ENCODE measurements at places on chromosomes 11 and 22.

DNA sequence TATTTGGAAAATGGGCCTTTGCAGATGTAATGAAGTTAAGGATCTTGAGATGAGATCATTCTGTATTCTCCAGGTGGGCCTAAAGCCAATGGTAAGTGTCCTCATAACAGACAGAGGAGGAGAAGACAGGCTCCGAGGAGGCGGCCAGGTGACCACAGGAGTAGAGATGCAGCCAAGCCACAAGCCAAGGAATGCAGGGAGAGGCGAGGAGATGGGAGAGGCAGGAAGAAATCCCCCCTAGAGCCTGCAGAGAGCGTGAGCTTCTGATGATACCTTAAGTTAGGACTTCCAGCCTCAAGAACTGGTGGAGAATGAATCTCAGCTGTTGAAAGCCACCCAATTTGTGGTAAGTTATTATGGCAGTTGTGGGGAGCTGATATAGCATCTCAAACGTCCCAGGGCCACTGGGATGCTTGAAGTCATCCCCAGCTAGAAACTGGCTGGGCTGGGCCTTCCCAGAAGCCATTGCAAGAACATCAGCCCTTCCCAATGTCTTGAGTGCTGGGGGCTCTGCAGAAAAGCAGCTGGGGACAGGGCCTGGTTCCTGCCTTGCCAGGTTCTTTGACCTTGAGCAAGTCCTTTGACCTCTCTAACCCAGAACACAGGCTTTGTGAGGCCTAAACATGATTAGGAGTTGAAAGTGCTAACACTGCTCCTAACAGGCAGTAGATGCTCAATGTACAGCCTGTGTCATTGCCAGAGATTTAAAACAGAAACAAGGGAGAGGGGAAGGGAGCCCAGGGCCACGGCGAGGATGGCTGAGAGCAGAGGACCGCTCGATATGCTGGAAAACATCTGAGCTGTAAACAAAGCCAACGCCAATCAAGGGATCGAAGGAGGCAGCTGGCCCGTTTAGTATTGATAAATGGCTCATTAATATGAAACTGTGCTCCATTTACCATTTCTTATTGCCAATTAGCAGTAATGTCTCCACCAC is 632.3 kb downstream of the TBC1D22A start:
- DNase-seq: no peak

GRCh38 chr11:105834461-105834860 is 187.6 kb downstream of the MSANTD4 start:
- no peak for DNase-seq

DNA sequence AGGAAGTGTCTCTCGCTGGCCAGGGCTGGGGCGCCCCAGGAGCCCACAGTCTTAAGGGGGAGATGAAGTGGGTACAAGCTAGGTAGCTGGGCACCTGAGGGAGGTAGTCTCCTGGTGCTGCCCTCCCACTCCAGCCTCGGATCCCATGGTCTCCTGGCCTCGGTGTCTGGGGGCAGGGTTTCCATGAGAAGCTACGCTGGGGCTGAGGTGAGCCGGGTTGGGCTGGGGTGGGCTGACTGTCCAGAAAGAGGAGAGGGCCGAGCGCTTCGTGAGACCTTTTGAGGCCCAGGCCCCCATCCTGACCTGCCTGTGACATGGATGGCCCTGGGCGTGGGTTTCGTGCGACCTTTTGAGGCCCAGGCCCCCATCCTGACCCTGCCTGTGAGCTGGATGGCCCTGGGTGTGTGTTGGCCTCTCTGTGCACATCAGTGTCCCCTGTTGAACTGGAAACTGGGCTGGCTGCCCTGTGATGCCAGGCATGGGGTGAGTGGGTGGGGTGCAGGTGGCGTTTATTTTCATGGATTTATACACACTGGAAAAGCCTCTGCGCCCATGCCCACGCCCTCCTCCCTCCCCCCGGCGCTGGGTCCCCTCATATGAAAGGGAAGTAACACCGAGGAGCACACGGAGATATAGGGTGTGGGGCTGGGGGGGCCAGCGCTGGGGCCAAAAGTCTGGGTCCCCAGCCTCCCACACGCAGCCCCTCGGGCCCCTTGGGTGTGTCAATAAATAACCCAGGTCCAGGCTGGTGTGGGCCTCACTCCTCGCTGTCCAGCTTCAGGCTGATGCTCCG is 8.6 kb downstream of the AIP start:
- DNase-seq: no peak

DNA sequence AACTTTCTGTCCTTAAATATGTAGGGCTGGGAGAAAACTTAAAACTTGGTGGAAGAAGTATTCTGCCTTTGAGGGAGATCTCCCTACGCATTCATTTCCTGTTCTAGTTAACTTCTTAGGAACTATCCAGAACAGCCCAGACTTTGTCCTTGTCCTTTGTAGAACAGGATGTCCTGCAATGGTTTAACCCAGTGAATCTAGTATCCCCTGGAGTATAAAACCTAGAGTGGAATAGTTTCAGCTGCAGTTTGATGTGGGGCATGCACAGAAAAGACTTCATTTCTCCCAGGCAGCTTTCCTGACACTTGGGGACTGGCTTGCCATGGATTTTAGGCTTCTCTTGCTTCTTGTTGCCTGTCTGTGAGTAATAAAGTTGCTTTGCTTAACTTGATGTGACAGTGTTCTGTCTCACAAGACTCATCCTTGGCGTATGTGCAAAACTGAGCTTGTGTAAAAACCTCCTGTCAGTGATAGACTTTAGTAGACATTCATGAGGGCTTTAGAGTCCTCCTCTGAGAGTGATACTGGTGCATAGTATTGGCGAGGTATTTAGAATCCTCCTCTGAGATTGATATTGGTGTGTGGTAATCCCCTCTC is 28.2 kb downstream of the ARHGAP42 start:
- DNase-seq: no peak

DNA sequence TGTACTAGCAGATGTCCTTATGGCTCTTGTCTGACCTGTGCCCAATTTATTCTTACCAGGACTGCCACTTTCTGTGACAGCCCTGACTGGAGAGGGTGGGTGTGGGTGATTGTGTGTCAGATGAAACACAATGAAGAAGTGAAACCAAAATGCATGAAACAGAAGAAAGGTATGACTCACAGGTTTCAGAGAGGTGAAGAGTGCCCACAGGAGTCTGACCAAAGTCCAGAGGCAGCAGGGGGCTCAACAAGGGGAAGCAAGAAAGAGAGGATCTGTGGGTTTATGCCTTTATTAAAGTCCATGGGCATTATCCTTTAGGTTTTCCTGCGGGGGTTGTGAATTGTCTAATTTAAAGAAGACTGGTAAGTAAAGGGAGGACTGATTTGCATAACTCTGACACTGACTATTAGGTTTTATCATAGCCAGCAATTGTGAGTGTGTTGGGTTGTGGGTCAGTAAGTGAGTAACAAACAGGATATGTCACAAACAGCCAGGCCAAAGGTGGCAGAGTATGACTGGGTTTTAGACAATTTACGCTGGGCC is 3.9 kb upstream of the OR4C6 start:
- no peak for DNase-seq

DNA sequence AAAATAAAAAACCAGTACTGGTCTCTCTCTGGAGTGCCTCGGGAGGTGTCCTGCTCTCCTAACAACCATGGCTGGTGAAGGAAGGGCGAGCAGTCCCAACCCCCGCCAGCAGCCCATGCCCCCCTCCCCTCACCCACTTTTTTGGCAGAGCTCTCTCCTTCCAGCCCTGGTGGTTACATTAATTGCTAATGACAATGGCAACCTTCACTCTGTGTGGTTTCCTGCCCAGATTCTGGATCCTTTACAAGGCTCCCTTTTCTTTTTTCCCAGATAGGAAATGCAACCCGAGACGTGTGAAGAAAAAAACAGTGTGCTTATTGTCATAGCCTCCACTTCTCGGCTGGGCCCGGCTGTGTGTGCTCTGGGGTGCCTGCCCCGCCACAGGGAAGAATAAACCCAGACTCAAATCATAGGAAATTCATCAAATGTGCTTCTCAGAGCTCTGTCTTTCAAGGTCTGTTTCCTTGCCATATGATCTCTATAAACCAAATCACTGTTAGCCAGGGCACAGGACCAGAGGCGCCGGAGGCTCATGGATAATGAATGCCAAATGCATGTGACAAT is 513.0 kb downstream of the SOX6 start:
- DNase-seq: no peak

- no peak for DNase-seq
These were observed 36.1 kb downstream of the PDGFD start for GRCh38 chr11:104127828-104128227.

DNA sequence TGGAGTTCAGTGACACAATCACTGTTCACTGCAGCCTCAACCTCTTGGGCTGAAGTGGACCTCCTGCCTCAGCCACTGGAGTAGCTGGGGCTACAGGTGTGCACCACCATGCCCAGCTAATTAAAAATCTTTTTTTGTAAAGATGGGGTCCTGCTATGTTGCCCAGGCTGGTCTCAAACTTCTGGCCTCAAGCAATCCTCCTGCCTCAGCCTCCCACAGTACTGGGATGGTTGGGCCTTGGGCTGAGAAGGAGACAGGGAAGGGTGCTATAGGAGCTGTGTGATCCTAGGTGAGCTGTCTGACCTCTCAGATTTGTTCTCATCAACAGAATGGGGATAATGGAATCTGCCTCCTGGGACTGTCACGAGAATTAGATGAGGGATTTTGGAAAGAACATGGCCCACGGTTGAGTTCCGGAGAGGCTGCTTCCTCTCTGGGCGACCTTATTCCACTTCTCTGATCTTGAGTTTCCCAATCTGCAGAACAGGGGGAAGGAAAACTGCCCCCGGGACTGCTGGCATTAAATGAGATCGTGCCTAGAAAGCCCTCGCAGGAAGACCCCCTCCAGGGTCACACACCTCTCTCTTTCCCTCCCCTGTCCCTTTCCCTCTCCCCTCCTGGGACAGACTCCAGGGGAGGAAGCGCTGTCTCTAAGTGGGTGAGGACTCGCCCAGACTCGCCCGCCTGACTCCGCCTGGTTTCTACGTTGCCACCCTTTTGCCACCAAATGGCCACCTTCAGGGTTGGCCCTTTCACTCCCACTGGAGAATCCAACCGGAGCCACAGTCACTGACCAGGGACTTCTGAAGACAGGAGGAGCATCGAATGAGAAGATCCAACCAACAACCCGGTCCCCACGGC is 50.1 kb downstream of the MCM5 start:
- DNase-seq: no peak

GRCh38 chr11:62324731-62325556 is 12.3 kb upstream of the ASRGL1 start:
- DNase-seq: peak; percentile 8

DNA sequence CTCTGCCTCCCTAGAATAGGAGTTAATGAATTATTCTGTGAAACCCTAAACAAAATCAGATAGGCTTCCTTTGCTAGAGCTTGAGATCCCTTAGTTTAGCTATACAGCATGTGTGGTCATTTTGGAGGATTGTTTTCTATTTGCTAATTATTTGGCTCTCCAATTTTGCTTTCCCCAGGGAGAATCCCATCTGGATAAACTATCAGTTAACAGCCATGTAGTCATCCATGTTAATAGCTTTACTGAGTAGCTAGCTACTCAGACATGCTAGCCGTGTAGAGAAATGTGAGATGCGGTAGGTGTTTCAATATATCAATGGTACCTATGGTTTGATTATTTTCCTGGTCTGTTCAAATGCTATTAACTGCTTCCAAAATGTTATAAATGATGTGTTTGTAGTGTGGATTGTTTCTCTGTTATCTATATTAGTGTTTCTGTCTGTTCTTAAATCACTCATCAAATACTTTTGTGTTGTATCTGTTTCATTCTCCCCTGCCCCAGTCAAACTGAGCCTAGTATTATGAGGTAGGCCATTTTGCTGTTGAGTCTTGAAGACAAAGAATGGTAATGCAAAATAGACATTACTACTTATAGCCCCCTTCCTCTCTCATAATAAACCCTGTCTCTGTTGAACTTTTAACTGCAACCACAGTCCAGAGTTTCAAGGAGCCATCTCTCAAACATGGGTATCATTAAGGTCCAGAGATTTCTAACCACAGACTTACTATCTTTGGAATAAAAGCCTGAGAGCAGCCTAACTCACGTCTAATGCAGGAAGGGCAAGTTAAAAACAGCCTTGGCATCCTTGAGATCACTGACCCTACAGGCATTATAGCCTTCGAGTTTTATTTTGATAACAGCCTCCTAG is 56.1 kb upstream of the GRAMD1B start:
- DNase-seq: no peak

GRCh38 chr22:32744176-32744959 is 57.1 kb upstream of the TIMP3 start:
- no peak for DNase-seq

DNA sequence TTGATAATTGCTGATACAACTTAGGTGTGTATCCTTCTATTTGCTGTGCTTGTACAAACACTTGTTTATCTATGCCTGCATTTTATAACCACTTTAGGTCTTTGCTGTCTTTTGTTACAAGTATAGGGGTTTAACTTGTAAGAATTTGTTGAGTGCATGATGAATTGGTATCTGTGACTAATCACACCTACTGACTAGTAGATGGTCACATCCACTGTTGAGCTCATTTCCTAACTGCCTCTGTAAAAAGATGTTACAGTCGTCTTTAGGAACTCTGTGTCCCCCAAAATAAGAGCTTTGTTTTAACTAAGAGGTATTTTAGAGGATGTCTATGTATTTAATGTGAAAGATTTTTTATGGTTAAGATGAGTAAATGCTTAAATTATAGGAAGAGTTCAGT is 60.5 kb downstream of the HIPK3 start:
- no peak for DNase-seq

GRCh38 chr11:110184456-110184855 is 91.3 kb downstream of the ZC3H12C start:
- DNase-seq: no peak

DNA sequence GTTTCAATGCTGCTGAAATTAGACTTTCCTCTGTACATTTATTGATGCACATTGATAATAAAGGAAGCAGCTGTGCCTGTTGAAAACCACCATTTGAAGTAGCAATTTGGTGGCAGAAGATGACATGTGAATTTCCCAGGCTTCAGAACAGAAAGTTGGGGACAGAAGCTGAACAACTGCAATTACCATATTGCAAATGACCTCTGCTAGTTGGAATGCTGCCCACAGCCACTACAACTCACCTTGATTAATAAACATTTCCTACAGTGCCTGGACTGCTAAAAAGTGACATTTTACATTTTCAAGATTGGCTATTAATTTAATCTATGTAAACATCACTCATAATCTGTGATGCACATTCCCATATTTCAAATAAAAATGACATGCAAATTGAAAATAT is 208.6 kb downstream of the LUZP2 start:
- no peak for DNase-seq

- DNase-seq: no peak
These were observed 4.3 kb upstream of the PSMC3 start for GRCh38 chr11:47430524-47430923.
